ENCODE measurements at places on chromosomes 4 and X.

GRCh38 chr4:168521721-168522120 lies 24.9 kb downstream of the PALLD start:
- no peak for DNase-seq

GRCh38 chr4:157075811-157076577 lies at the start of gene GLRB:
Gene GLRB, plus strand, starts transcription at chr4:157076150. Its CDS starts 1,875 bp downstream, at chr4:157078025.
- DNase-seq, result no peak

DNA sequence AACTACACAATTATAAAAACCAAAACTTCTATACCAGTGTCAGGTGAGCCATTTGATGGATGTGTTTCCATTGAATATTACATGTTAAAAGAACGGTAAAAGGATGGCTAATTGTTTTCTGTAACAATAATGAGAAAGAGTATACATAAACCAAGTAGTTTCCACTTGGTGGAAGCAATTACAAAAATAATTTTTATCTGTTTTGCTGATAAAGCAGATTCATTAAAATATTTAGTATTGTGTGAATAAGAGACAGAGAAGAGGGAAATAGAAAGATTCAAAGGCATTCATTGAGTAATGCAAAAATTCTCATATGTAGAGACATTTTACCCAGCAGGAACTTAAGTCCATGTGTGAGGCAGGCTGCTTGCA lies 95.7 kb downstream of the ANK2 start:
- no peak for DNase-seq

DNA sequence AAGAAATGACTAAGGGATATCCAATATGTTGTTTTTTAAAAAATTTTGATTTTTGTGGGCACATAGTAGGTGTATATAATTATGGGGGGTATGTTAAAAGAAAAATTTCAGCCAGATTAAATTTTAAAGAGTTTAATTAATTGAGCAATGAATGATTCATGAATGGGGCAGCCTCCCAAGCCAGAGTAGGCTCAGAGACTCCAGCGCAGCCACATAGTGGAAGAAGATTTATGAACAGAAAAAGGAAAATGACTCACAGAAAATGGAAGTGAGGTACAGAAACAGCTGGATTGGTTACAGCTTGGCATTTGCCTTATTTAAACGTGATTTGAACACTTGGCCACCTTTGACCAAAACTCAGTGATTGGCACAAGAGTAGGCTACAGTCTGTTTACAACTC lies 91.7 kb downstream of the SPATA18 start:
- no peak for DNase-seq

DNA sequence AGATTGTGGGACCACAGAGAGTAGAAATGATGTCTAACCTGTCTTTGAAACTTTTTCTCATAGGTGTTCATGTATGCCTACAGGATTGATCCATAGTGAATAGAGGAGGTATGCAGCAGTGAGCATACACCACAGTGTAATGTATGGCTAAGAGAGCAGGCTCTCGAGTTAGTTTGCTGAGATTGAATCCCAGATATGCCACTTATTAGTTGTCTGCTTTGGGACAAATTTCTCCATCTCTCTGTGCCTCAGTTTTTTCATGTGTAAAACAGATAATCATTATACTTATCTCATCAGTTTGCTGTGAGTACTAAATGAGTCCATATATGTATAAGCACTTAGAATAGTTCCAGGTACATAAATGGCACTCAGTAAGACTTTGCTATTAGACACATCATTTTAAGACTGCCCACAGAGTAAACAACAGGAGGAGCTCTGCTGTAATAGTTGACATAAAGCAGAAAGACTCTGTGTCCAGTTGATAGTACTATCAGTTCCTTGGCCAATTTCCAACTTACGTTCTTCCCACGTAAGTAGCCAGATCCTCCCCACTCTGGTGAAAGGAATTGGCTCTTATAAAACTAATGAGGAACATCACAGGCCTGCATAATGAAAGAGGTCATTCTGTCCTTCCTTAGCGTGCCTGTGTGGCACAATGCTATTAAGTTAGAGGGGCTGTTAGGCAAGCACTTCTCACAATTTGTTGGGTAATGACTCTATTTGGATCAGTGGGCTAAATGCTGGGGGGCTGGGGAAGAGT lies 20.7 kb upstream of the RNF150 start:
- DNase-seq, result no peak

DNA sequence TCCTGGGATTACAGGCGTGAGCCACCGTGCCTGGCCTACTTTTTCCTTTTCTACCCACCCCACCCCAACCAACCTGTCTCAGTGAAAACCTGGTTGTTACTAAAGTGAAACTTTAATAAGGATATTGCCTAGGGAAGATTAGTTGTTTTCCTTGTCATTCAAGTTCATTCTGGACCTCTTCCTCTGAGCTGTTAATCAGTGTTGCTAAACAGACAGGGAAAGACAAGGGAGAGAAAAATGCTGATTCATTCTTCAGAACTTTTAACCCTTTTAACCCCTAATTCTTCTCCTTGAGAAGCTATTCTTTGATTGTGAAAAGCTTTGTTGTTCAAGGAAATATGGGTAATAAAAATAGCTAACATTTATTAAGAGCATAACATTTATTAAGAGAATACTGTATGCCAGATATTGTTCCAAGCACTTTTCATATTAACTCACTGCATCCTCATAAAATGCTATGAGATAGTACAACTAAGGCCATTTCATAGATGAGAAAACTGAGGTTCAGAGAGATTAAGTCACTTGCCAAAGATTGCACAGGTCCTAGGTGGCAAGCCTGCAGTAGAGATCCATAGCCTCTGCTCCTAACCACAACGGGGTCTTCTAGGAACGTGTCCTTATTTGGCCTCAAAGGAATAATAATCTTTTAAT lies 34.8 kb downstream of the OSTC start:
- no peak for DNase-seq

DNA sequence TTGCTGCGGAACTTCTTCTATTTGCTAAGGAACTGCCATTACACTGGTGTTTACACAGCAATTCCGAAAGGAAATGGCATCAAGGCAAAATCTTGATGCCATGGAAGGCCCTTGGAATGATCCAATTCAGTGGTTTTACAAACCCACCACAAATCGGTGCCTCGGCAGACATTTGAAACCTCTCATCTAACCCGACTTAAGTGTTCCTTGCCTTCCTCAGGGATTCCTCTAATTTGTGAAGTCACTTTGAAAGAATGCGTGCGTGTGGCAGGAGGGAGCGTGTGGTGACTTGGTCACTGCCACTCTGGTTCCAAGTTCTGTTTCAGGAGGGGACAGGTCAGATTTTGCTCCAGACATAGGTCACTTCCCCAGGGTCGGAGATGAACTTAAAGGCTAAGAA lies 4.8 kb downstream of the NOP14 start:
- DNase-seq, result no peak

GRCh38 chr4:23818097-23818885 lies 71.6 kb downstream of the PPARGC1A start:
- DNase-seq, result no peak

DNA sequence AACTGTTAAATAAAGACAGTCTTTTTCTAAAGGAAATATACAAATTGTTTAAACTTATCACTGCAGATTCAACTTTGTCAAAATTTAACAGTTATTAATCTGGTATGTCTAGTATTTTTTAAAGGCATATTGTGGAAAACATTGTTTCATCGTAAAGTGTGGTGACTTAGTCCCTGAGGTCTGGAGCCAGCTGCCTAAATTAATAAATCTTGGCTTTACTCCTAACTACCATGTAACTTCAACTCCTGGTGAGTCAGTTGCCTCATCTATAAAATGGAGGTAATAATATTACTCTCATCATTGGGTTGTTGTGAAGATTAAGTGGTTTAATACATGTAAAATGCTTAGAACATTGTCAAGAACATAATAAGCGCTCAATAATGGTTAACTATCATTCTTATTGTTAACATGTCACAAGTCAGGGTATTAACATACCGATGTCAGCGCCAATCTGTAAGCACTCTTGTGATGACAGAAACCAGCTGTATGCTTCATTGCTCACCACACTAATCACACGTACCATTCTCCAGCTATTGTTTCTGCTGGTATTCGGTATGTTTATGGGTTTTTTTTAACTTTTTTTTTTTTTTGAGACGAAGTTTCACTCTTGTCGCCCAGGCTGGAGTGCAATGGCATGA lies 14.1 kb upstream of the SMIM43 start:
- no peak for DNase-seq

GRCh38 chr4:24768006-24768405 lies 27.4 kb upstream of the SOD3 start:
- no peak for DNase-seq

GRCh38 chrX:26649534-26649933 lies 433.6 kb downstream of the MAGEB5 start:
- no peak for DNase-seq

DNA sequence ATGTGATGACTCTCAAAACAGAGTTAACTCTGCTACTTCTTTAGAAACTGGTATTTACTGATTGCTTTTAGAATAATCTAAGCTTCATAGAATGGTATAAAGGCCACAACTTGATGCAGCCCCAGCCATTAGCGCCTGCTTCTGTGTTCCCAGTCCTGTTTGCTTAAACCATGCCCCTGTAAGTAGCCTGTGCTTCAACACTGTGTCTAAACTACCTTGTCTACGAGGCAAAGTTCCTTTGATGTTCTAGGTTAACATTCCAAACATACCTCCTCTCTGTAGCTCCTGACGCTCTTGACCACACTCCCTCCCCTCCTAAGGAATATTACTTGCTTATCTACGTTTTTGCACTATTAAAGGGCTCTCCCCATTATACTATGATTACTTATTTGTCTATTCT lies 352.5 kb upstream of the ADGRL3 start:
- no peak for DNase-seq

DNA sequence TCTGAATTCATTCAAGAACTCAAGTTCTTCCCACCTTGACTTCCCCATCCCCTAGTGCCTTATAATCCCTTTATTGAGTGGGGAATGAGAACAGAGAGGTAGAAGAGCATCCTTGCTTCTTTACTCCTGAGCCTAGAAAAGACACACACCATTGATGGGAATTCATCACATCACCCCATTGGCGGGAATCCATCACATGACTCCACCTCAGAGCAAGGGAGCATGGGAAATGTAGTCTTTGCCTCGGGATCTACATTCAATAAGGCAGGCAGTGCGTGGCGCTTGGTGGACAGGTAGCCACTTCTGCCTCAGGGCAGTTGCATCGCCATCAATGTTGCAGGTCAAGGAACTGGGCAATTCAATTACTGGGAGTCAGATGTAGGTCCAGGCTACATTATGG lies 50.7 kb downstream of the MXRA5 start:
- no peak for DNase-seq

DNA sequence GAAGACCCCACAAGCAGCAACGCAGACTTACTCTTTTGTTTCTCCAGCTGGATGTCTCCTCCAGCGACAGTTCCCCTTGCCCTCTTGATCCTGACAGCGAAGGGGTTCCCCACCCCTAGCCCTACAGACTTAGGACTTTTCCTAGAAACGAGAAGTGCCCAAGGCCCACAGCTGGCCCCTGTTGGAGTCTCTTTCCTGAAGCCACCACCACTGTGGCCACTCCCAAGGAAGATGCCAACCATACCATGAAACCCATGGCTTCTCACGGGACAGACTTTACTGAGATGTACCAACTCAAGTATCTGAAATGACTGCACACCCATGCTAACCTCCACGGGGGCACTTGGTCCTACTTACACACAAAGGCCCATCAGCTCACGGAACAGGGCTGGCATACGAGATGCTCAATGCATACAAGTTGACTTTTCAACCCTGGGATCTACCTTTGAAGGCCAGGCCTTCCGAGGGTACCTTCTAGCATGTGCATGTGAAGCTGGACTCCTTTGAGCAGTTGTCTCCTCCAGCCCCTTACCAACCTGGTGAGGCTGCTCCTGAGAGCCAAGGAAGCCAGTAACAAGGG lies 924 bp upstream of the IRAK1 start:
- no peak for DNase-seq

GRCh38 chr4:45927641-45928040 lies 196.2 kb downstream of the GABRG1 start:
- DNase-seq, result no peak

- no peak for DNase-seq
These were observed 20.1 kb upstream of the XPNPEP2 start for GRCh38 chrX:129718676-129719075.

DNA sequence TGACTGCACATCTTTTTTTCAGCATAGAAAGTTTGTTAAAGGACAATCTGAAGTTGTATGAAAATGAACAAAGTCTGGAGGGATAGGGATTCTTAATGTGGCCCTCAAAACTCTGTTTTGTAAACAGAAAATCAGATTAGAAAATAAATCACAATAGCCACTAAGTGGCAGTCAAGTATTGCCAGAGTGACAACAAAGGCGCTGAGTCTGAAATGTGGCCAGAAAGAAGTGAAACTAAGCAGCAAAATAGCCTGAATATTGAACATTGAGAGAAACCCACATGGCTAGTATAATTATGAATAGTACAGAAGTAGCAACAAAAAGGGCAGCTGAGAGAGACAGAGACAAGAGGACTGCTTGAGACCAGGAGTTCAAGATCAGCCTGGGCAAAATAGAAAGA lies 81.1 kb upstream of the CT45A1 start:
- no peak for DNase-seq

- DNase-seq, result no peak
These were observed 103.7 kb downstream of the CRLF2 start for GRCh38 chrX:1108501-1109445.

DNA sequence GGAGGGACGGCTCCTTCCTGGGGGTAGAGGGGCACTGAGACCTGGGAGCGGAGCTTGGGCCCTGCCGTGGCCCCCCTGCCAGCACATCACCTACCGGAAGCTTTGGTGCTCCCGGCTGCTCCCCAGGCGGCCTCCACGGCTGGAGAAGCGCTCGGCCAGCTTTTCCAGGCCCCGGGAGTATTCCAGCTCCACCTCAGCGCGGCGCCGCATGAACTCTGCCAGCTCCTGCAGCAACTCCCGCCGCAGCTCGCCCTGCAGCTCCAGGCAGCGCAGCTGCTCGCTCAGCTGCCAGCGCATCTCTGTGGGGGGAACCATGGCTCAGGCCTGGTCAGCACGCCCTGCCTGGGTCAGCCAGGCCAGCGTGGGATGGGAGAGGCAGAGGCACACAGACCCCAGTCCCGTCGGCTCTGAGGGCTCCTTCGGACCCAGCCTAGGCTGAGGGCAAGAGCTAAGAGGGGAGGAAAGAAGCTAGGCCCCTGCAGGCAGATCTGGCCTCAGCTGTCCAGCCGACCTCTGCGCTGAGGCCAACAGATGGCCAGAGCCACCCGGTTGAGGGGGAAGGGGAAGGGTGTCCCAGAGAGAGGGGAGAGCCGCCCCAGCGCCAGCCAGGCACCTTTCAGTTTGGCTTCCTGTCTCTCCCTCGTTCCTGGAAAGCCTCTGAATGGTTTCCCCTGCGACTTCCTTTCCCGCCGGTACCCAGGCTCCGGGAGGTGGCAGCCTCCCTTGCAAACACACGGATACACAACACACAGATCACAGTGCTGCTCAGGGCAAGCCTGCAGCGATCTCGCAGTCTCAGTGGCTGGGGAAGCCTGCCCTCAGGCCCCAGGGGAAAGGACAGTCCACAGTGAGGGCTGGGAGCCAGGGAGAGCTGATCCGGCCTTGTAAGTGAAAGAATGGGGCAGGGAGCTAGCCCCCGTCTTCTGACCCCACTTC lies 4.3 kb downstream of the ARHGAP4 start:
- DNase-seq, result no peak

DNA sequence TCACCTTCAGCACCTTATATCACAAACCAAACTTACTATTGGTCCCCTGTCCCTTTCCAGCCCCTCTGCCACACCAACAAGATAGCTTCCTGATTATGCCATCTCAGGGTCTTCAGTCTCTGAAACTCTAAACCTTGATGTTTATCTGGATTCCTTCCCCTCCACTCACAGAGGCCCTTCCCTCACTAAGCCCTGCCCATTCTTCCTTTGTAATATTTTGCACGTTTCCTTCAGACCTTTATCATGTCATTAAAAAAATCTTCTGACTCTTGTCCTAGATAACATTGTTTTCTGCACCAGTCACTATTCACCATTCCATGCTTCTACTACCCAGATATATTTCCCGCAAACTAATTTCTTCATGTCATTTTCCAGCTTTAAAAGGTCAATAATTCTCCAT lies 17.7 kb upstream of the CEP135 start:
- no peak for DNase-seq
